Retina (tissue), 1 donor: ENCODE measurements at places on chromosomes 11 and 22.

GRCh38 chr11:21635394-21636145 lies 557.3 kb upstream of the ANO5 start:
- DNase-seq: no peak

DNA sequence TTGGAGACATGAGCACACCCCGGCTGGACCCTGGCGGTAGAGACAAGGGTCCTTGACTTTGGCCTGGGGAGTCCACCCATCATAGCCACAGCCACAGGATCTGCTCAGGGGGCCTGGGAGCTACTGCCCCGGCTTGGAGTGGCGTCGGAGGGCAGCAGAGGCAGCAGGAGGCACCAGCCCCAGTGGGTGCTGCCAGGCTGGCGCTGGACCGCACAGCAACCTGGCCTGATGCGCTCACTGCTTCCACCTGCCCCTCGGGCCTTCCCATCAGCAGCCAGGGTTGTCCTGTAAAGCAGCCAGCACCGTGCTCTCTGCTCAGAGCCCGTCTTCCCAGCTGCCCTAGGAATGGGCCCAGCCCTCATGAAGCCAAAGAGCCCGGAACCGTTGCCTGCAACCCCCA lies 21.9 kb downstream of the SULT4A1 start:
- no peak for DNase-seq

DNA sequence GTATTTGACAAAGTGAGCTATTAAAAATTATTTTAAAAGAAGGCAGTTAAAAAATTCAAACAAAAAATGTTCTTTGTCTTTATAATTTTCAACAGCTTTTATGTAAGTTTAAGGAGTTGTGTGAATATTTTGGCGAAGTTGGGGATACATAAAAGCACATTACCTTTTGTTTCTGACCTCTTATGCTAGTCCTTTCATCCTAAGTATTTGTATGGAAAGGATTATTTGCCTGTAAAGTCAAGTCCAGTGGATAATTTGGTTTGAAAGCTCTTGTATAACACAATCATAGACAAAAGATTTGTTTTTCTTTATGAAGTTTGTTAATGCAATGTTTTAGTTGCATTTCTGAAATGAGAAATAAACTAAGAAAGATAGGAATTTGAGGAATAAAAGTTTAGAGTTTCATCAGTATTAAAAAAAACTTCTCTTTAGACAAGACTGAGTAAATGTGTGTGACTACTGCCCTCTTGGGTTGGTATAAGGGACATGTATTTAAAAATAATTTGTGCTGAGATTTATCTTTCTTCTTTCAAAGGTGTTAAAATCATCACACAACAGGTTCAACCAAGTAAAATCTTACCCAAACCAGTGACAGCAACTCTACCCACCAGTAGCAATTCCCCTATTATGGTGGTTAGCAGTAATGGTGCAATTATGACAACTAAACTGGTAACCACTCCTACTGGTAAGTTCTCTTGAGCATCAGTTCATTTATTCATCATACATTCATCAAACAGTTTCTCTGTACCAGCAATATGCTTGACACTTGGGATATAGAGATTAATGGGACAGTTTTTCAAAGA lies 68.2 kb downstream of the EMSY start:
- no peak for DNase-seq

- no peak for DNase-seq
These were observed 15.9 kb downstream of the FBLN1 start for GRCh38 chr22:45518580-45518991.

- DNase-seq: no peak
These were observed 615.7 kb downstream of the INSC start for GRCh38 chr11:15730263-15730994.

DNA sequence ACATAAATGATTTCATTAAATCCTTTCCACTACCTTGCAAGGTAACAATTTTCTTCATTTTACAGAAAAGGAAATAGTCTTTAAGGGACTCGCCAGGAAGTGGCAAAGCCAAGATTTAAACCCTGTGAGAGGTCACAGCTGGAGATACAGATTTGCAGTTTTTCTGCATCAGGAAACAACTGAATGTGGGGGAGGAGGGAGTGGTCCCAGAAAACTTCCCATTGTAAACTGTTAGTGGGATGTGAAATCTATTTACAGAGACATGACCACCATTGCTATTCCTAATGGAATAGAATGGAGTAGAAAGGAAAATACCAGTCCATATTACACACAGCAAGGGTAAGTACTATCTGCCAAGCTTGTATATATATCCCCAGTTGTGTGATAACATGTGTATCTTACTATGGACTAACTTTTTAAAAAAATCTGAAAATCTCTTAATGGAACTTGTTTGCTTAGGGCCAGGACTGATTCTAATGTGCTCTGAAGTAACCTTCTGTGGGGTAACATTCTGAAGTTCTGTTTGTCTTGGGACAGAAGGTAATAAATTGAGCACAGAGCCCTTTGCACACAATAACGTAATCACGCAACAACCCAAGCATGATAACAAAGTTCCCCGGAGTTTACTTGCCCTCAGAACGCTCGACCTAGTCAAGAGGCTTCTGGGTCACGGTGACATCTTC lies 10.9 kb upstream of the TSKU start:
- DNase-seq: no peak

DNA sequence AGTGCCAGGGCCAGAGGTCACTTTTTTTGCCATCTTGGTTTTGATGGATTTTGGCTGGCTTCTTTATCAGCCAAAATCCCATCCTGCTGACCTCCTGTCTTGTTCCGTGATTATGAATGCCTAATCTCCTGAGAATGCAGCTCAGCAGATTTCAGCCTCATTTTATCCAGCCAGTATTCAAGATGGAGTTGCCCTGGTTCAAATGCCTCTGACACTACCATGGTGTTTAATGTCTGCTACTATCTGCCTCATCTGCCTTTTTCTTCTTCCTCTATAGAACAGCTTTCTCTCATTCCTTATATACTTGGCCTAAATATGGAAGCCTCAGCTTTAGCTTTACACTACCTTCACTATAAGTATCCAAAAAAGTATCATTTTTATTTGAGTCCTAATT lies 50.7 kb downstream of the ACER3 start:
- no peak for DNase-seq

- peak; percentile 72 for DNase-seq
These were observed 34.1 kb downstream of the SERGEF start for GRCh38 chr11:17978553-17979287.

DNA sequence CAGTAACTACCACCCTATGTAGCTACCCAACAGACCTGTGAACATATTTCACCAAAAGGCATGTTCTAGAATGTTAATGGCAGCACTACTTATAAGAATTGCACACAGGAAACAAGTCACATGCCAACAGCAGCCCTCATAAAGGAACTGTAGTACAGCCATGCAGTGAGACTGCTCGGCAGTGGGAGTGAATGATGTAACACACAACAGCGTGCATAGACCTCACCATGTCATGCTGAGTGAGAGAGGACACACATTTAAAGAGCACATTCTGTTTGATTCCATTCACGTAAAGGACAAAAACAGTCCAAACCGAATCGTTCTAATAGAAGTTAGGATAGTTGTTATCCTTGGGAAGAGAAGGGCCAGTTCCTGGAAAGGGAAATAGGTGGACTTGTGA lies 27.2 kb upstream of the KIRREL3 start:
- no peak for DNase-seq

DNA sequence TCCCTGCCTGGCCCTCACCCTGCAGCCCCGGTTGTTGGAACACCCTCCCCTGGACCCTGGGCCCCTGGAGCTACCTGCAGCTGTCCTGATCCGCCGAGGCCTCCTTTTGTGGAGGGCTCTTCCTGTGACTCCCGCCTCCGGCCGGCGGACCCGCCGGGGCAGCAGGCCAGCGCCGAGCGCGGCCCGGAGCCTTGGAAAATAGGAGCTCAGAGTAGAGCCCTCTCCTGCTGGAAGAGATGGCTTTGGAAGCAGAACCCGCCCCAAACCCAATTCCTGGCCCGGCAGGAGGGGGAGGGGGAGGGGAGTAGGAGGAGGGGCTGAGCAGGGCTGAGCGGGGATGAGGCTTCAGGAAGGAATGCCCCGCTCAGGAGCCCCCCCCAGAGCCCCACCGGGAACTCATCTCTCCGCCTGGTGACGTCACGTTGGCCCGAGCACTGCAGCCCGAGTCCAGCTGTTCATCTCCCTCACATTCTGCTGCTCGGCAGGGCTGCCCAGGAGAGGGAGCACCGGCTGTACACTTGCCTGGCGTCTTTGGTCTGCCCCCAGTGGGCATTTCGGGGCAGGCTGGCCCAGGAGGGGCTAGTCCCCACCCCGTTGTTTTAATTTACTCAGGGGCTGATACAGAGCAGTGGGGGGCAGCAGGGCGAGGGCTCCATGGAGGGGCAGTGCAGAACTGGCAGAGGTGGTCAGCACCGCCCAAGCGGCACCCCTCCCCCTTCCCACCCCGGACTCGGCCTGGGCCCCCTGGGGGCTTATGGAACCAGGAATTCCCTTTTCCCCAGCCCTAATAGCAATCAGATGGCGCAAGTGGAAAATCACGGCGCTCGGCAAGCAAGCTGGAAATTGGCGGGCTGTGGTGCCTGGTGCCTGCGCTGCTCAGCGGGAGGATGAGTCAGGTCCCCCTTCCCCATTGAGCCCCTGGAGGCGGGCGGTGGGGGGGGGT lies at the start of gene MRGPRF:
MRGPRF (minus strand) TSS at position 238 of the 943 bp plus-strand sequence. CDS start 3,345 bp downstream, outside the sequence.
- DNase-seq: peak; percentile 50

GRCh38 chr11:75465701-75466531 lies 32.9 kb upstream of the KLHL35 start:
- no peak for DNase-seq

DNA sequence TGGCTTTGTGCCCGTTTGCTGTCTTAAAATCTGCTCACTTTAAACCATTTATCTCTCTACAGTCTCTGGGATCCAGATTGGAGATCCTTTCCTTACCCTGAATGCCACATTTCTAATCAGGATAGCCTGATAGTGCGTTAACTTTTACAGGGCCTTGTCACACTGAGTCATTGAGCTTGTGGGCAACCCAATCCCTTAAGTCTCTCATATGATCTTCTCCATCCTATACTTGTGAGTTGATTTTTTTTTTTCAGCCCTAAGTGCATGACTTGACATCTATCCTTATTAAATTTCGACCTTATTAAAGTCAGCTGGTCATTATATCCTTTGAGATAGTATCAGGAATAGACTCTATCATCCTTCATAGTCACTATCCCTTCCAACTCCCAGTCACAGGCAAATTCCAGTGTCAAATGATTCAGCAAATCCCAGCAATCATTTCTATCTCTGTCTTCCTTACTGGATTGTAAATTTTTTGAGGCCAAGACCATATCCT lies 57.7 kb downstream of the TEAD1 start:
- DNase-seq: no peak

DNA sequence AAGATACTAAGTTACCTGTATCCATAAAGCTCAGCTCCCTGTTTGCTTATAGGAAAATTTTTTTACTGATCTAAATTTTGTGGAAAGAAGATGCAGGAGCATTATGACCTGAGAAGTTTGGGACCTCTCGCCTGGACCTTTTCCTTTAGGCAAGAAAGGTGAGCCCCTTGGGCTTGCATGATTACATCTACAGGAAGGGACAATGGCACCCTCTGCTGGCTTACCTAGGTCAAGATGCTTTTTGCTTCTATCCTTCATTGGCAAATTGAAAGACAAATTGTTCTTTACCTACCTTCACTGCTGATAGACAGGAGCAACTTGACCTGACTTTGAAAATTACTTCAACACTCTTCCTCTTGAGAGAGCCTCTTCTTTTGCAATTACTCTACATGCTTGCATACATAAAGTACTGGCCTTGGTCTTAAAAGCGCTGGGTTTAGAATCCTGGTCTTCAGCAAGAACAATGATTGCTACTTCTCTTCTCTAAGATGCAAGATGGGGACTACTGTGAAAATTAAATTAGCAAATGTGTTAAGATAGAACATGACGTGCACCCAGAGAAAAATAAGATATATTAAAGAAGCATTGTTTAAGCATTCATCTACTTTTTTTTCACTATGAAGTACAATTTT lies 147.2 kb downstream of the TRPC6 start:
- peak; percentile 42 for DNase-seq
